Hematopoietic multipotent progenitor cell treated with erythropoietin and hydrocortisone succinate and interleukin-3 and kit ligand, for 17 days (in vitro differentiated cells): ENCODE measurements at places on chromosomes 7 and 10.

GRCh38 chr7:140078392-140078791 lies 15.6 kb upstream of the PARP12 start:
- no peak for DNase-seq

DNA sequence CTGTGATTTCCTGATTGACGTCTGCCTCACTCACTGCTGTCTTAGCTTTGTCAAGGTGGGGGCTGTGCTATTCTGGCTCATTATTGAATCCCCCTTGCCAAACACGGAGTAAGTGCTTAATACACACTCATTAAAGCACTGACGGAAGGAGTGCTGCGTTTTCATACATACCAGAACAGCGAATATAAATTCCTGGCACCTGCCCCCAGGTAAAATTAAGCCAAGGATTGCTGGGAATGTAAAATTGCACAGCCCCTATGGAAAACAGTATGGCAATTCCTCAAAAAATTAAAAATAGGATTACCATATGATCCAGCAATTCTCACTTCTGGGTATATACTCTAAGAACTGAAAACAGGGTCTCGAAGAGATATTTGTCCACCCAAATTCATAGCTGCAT lies 6.6 kb downstream of the KLRG2 start:
- no peak for DNase-seq

DNA sequence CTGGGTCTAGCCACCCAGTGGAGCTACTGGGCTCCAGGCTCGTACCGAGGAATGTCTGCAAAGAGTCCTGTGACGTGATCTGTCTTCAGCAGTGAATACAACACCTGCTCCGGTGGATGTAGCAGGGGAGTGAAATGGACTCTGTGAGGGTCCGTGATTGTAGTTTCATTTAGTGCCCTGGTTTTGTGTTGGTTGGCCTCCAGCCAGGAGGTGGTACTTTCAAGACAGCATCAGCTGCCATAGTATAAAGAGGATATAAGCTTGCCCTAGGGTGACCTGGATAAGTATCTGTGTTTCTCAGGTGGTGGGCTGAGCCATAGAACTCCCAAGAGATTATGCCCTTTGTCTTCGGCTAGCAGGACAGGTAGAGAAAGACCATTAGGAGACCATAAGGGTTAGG lies 24.6 kb upstream of the WNT2 start:
- no peak for DNase-seq

DNA sequence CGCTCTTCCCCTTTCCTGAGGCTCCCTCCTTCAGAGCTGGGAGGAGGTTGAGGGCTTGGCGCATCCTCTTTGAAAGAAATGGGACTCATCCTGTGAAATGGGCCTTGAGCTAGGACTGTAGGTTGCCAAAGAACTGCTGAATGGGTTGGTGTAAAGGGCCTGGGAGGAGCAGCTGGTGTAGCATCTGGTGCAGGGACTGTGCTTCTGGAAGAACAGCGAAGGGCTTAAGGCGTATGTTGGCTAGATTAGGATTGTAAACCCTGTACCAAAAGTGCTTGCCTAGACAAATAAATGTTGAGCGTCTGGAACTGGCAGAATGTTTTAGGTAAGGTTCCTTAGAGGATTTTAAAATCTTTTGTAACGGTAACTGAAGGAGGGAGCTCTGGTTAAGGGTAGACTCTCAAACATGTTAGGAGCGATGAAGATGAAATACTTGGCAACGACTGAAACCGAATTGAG lies 563 bp downstream of the STAM start:
- peak; percentile 75 for DNase-seq

- peak; percentile 32 for DNase-seq
Measured at GRCh38 chr7:35593899-35594298, 101.0 kb downstream of the HERPUD2 start.

GRCh38 chr10:125060482-125060825 lies 99.9 kb downstream of the CTBP2 start:
- DNase-seq, result no peak

GRCh38 chr10:99551616-99552015 lies 18.9 kb downstream of the NKX2-3 start:
- DNase-seq, result no peak

GRCh38 chr10:131119626-131120355 lies 191.7 kb downstream of the TCERG1L start:
- no peak for DNase-seq

DNA sequence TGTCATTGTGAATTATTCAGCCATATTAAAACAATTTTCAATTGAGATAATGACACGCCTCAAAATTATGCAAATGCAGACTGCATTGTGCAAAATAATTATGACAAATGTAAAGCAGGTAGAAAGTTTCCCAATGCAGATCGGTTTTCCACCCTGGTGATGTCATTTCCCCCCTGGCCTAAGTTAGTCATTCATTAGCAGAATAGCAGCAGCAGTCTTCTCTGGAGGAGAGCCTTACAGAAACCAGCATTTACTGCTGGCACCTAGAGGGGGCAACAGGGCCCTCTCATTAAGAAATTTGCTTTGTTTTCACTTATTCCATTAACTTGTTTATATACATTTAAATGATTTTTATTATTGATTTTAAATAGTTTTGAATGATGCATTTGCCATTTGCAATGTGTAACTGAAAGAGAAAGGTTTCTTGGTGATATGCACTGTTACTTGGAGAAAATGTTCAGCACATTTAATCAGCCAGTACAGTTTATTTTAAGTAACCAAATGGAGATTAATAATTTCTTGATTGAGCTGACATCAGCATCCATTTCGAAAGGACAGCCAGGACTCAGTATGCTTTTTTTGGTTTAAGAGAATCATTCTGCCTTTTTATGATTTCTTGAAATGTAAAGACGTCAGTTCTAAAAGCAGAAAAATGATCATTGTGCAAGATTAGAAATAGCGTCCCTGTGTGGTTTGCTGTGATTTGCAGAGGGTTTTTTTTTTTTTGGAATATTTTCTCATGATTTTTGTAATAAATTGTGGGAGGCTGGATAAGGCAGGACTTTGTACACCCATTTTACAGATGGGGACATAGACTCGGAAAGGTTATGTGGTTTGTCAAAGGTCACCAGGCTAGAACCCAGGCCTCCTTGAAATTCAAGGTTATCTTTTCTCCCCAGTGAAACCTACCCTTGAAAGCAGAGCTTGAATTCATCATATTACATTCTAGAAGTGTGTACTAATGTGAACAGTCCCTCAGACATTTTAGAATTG lies 3.5 kb downstream of the ARID5B start:
- DNase-seq, result no peak

GRCh38 chr7:45990276-45990675 lies 69.2 kb upstream of the IGFBP3 start:
- DNase-seq, result no peak

DNA sequence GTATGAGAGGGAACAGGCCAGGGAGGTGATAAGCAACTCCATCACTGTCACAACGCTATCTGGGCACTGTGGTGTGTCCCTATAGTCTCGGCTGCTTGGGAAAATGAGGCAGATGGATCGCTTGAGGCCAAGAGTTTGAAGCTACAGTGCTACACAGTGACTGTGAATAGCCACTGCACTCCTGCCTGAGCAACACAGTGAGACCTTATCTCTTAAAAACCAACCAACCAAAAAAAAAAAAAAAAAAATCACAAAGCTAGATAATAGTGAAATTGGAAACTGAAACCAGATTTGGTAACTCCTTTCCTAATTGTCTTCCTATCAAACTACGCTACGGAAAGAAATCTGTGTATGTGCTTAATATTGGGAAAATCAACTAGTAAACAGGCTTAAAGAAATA lies 14.1 kb downstream of the MICU1 start:
- no peak for DNase-seq

- peak; percentile 37 for DNase-seq
Measured at GRCh38 chr10:96513698-96514561, at the start of gene TLL2. Gene TLL2 (minus strand): TSS chr10:96513926. CDS start chr10:96513685, 241 bp downstream.
